ENCODE measurements at places on chromosomes 13 and 19.

- DNase-seq, result no peak
Measured at GRCh38 chr19:29212356-29212647, 649 bp downstream of the UQCRFS1 start.

DNA sequence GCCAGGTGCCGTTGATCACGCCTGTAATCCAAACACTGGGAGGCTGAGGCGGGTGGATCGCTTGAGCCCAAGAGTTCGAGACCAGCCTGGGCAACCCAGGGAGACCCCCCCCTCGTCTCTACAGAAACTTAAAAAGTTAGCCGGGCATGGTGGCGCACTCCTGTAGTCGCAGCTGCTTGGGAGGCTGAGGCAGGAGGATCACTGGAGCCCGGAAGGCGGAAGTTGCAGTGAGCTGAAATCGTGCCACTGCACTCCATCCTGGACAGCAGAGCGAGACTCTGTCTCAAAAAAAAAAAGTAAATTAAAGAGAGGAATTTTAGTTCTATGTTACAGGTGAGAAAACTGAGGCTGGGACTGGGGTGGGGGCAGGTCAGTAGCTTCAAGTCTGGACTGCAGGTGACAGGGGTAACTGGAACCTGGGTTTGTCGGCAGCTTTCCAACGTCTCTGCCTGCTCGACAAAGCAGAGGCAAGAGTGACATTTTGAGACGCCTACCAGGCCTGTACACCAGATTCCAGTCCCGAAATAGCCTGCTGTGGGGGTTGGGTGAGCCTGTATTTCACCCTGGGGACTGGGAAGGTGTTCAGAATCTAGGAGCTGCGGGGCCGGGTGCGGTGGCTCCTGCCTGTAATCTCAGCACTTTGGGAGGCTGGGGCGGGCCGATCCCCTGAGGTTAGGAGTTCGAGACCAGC lies 1.2 kb downstream of the SELENOW start:
- DNase-seq, result no peak

DNA sequence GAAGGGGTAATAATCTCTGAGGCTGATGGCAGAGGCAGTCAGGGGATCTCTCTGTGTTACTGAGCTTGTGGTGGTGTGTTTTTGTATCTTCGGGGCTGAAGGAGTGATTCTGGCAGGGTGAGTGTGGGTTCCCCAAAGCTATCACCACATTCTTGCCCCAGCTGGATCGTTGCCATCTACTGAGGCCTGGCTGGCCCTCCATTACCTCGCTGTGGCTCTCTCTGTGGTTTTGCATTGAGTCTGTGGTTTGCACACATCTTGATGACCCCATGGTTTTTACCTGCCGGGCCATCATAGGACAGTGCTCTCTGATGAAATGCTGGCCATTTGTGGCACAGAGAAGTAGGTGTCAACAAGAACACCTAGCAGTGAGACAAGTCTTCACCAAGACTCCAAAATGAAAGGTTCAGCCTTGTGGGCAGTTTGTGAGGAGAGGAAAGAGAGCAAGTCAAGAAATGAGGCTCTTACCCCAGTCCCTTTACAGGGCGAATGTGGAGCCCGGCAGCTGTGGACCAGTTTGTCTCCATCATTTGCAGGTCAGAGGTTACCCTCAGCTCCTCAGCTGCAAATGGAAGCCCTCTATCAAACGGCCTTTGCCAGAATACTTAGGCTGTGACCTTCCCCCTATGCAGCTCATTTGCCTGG lies 69.0 kb upstream of the NPAS1 start:
- no peak for DNase-seq

- no peak for DNase-seq
Measured at GRCh38 chr19:12774588-12775555, at the start of gene HOOK2. HOOK2 (minus strand) TSS chr19:12775552; CDS start chr19:12775449, 103 bp downstream.

DNA sequence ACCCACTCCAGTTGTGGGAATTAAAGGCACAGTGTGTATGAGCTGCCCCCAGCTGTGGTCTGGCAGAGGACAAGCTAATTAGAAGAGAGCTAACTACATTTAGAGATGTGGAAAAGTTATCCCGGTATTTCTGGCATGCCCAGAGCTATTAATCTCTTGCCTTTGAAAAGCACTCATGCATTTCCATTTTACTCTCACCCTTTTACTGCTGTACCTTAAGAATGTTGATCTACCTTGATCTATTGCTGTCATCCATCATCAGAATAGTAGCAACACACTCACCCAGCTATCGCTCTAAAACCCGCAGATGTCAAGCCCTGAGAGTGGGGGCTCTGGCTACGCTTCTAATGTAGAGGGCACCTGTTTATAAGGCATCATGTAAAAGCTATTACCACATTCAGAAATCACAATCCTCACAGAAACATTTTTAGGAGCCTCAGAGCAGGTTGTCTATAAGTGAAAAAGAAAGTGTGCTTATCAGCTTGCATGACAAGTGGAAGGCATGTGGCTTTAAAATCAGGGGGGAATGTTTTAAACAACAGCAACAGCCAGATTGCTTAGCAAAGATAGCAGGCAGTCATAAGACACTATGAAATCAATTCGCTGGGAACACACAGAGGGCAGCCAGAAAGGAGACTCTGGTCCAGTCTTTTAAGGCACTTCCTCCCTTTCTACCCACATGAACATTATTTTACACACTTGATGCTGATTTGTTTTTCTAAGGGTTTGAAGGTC lies 224.2 kb upstream of the IRS2 start:
- DNase-seq, result no peak

All from stimulated activated CD8-positive, alpha-beta memory T cell treated with anti-CD3 and anti-CD28 coated beads, Interleukin-7, amount 100 ng/mL, for 1 hour (primary cell).